Left kidney (tissue), 8 donors: ENCODE measurements at places on chromosomes 1 and 21. TPM values are rescaled to one million over a fixed set of nuclear protein-coding genes. Genes with fewer than 3 reads are reported as not detected.

Gene CTSS
- polyA plus RNA-seq = 7.7 TPM

DNA sequence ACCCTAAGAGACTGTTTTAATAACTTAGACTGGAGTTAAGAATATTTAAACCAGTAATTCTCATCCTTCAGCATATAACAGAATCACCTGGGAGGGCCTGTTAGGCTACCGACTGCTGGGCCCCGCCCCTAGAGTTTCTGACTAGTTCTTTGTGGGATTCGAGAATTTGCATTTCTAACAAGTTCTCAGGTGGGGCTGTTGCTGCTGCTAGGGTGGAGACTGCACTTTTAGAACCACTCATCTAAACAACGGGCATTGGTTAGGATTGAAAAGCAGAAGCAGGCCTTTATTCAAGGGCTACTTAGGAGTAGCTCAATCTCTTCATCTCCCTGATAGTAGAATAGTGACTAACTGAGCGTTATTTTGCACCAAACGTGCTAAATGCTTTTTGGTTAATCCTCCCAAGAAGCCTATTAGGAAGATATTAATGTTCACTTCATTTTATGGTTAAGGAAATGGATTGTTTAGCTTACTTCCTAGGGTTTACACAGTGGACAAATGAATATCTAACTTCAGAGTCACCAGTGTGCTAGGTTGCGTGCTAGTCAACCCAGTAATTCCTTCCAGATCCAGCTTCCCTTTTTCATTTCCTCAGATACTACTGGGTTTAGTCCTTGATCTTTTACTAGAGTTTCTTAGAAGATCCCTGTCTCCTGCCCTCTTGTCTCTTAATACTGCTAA lies 31.1 kb upstream of the UAP1 start:
- DNase-seq = no peak

GRCh38 chr1:193113992-193114332 lies 7.9 kb upstream of the CDC73 start:
- no peak for DNase-seq

Gene LHX8
- not detected for polyA plus RNA-seq

DNA sequence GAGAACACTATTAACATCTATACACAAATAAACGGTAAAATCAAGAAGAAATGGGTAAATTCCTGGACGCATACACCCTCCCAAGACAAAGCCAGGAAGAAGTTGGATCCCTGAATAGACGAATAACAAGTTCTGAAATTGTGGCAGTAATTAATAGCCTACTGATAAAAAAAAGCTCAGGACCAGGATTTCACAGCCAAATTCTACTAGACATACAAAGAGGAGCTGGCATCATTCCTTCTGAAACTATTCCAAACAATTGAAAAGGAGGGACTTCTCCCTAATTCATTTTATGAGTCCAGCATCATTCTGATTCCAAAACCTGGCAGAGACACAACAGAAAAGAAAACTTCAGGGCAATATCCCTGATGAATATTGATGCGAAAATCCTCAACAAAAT lies 70.7 kb upstream of the FMO3 start:
- no peak for DNase-seq

Gene CLCA4
- not detected for polyA plus RNA-seq

Gene OR2T35
- not detected for polyA plus RNA-seq

GRCh38 chr1:55331351-55331750 lies 116.2 kb upstream of the USP24 start:
- DNase-seq = no peak

DNA sequence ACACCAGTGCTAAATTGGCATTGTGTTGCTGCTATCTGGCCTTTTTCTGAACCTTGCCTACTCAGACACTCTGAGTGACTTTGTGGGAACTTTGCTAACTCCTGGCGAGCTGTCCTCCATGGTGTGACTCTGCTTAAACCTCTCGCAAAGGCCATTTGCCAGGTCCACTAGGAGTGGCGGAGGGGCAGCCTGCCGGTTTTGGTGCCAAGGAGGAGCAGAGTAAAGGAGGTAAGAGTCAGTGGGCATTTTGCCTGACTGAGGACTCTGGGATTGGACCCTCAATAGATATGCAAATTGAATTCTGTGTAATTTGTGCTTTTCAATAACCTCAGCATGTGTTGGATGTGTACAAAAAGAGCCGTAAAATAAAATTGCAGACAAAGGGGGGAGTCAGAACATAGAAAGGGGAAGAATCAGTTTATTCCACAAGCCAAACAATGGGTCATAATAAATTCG lies 386.6 kb upstream of the NFIA start:
- no peak for DNase-seq

- DNase-seq = no peak
These were observed 6.8 kb downstream of the ETNK2 start for GRCh38 chr1:204145033-204145504.

GRCh38 chr1:235947989-235948388 lies 81.3 kb upstream of the LYST start:
- no peak for DNase-seq

DNA sequence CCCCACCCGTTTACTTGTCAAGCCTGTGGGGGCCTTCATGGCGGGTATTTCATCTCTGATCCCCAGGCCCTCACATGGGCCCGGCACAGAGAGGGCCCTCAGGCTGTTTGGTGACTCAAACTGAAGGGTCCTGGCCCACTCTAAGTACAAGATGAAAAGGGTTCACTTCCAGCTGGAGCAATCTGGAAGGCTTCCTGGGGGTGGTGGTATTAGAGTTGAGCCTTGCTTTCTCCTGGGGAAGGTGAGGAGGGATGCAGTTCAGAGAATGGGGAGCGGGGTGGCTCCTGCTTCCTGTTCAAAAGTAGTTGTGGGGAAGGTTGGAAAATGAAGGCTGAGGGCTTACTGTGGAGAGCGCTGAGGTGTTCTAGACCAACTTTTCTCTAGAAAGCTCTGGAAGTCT lies 47.7 kb downstream of the DHRS3 start:
- no peak for DNase-seq

Gene MROH9
- polyA plus RNA-seq = not detected

GRCh38 chr1:193322211-193322610 lies 135.8 kb upstream of the B3GALT2 start:
- no peak for DNase-seq

DNA sequence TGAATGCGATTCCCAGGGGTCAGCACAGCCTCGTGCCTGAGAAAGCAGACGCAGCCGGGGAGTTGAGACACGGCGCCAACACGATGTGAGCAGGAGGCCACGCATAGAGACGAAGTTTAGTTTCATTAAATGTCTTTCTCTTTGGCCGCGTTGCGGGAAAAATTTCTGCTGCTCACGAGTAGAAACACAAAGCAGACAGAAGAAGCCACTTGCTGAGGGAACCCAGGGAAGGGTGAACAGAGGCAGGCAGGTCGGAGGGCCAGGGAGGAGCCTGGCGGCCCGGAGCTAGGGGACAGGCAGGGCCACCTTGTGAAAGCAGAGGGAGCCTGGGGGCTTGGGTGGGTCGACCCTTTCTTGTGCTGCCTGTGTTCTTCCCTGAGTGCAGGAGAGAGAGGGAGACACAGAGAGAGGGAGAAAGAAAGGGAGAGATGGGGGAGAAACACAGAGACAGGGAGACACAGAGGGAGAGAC lies 33.2 kb downstream of the POFUT2 start:
- no peak for DNase-seq

GRCh38 chr1:234705615-234706014 lies 95.6 kb upstream of the IRF2BP2 start:
- DNase-seq = no peak

GRCh38 chr1:170415710-170416372 lies 116.1 kb upstream of the GORAB start:
- peak; percentile 4 for DNase-seq

DNA sequence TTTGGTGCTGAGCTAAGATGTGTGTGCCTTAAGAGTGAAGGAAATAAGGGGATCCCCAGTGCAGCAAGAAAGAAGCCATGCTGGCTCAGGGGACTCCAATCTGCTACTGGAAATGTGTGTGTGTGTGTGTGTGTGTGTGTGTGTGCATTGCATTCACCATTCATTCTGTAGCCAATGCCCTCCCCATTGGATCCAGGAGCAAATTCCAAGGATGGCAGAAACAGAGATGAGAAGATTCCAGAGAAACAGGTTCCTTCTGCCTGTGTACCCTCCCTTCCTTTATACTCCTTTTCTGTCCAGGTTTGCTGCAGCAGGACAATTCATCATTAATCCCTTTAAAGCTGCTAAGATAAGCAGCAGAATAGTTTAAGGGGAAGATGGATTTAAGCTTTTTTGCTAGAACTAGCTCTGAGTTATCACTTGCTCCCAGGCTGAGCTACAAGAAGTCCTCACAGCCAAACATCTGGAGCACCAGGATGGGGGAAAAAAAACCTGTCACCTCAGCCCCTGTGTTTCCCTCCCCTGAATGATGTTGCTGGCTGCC lies 3.2 kb downstream of the SLC6A17 start:
- no peak for DNase-seq

GRCh38 chr1:91617285-91617765 lies 116.7 kb downstream of the CDC7 start:
- DNase-seq = no peak

GRCh38 chr1:47901001-47901575 lies 96.1 kb downstream of the TRABD2B start:
- DNase-seq = no peak

Gene CSF3R
- 5.2 TPM for polyA plus RNA-seq

GRCh38 chr1:233251201-233251720 lies 44.3 kb downstream of the PCNX2 start:
- no peak for DNase-seq

DNA sequence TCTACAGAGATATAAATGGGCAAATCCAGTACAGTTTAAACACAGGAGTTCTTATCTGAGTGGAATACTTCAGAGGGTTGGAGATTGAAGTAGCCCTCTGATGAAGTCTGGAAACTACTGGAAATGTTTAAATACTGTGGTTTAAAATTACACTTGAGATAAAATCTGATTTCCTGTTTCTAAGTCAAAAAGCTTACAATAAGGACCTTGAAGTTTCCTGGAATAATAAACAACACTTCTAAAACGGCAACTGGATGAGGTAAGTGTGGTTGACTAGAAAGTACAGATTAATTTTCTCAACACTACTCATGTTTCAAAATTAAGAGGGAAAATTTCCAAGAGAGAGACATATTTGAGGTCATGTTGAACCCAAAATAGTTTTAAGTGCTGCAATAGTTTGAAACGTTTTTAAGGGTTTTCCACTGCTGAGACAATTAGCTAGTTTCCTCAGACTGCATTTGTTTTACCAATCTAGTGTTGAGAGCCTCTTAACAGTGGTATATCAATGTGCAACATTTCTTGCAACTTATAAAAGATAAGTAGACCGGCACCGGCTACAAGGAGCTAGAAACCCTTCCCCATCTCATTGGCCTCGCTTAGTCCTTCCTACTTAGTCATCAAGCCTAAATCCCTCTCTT lies 27.4 kb downstream of the KCNA3 start:
- no peak for DNase-seq

DNA sequence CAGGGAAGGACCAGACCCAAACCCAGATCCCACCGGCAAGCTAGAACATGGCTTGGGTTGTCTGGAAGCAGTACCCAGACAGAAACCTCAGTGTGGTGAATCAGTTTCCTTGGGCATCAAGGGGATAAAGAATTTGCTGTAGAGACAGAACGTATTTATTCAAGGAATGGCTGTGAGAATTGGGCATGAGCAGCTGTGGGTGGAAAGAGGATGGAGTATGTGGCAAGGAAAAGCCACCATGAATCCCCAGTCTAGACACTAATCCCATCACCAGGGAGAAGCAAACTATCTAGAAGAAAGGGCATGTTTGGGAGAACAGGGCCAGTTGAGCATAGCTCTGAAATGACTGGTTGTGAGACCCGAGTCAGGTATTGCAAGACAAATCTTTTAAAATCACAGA lies 109.2 kb downstream of the TOMM20 start:
- DNase-seq = no peak

DNA sequence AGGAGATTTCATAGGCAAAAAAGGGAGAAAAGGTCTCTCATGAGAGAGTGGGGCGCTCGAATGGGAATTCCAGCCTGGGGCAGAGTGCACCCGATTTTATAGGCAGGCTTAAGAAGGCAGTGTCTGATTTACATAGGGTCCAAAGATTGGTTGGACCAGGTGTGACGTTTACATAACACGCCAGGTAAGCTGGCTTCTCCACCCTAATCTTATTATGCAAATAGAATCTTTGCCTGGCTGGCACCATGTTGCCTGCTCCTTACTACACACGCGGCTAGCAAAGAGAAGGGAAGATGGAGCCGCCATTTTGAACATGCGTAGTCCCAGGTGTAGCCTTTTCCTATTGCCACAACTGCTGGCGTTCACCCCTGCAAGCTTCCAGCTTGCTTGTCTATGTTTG lies 103.7 kb downstream of the SLC16A1 start:
- DNase-seq = no peak

Gene RAB7B
- polyA plus RNA-seq = 2.3 TPM

Gene DMBX1
- not detected for polyA plus RNA-seq

GRCh38 chr1:201436393-201436792 lies 14.9 kb upstream of the TNNI1 start:
- no peak for DNase-seq

DNA sequence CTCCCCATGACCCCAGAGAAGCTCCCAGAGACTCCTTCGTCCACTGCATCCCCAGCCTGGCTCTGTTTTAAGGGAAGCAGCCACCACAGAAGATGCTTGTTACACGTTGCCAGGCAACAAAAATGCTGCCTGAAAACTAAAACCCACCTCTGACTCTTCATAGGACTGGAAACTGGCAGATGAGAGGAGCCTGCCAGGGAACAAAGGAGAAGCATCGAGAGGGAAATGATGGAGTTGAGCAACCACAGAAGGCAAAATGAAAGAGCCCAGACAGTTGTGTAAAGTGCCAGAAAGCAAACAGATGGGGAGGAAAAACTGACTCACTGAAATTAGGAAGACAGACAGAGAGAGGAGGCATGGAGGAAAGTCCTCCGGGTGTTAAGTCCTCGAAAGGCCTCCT lies 118.4 kb downstream of the KCNN3 start:
- DNase-seq = no peak
